ENCODE measurements at places on chromosomes 1 and 21.

- DNase-seq = no peak
These were observed 47.3 kb downstream of the KMO start for GRCh38 chr1:241579434-241579833.

- no peak for DNase-seq
These were observed 33.8 kb upstream of the EYA3 start for GRCh38 chr1:28122183-28122582.

DNA sequence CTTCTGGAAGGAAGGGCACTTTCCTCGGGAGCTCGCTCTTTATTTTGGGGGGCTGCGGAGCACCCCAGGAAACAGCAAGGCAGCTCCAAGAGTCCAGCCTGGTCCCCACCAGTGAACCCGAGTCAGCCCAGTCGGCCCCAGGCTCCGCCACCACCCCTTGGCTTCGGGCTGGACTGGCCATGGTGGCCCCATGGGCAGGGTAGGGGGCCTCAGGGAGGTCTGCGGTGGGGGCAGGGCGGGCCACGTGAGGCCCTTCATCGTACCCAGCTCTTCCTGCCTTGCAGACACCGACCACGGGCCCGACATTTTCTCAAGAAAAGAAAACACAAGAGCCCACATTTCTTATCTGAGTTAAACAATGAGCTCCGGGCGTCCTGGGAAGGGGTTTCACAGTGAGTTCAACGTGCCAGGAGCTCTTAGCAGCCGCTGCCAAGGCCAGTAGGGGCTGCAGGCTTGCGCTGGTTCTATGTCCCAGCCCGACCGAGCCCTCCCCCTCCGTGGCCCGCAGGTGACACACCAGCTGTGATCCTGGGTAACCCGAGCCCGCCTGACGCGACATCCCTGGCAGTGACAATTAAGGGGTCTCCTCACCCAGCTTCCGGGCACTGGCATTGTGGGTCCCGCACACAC lies 66.2 kb downstream of the PRDM16 start:
- no peak for DNase-seq

DNA sequence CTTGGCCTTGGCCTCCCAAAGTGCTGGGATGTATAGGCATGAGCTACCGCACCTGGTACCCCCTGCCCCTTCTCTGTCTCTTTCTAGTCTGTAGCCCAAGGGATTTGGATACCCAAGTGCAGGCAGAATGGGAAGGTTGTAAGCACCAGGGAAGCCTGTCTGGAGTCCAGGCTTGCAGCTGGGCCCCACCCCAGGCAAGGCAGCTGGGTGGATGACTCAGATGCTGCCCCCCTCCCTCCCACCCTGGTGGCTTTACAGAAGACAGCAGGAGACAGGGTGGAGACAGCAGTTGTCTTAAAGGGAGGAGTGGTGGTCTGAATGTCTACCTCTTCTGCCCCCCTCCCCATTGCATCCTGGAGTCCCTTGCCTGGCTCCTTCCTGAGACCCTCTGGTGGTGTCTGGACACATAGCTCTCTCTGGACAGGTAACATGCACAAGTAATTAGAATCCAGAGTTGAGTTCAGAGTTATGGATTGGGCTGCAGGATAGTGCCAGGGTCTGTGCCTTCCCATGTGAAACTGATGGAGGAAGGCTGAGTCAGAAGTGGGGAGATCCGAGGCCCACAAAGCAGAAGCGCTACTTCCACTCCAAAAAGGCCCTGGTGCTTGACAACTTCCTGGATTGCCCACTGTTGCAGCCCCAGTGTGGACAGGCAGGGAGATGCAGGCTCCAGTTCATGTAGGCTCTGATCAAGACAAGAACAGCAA lies 5.1 kb downstream of the LMNA start:
- no peak for DNase-seq

GRCh38 chr1:107430540-107431228 lies 289.8 kb downstream of the NTNG1 start:
- peak; percentile 1 for DNase-seq

DNA sequence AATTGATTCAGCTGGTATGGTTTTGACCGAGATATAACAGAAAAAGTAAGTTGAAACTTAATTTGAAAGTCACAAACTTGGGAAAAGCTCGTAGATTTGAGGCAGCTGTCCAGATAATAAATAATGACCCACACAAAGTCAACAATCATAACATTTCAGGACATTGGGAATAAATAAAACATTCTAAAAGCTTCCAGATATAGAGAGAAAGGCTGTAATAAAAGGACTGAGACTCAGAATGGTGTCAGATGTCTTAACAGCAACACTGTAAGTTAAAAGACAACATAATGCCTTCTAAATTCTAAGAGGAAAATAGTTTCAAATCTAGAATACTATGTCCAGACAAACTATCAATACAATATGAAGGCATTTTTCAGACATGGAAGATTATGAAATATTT lies 163.3 kb downstream of the CDC42BPA start:
- no peak for DNase-seq

DNA sequence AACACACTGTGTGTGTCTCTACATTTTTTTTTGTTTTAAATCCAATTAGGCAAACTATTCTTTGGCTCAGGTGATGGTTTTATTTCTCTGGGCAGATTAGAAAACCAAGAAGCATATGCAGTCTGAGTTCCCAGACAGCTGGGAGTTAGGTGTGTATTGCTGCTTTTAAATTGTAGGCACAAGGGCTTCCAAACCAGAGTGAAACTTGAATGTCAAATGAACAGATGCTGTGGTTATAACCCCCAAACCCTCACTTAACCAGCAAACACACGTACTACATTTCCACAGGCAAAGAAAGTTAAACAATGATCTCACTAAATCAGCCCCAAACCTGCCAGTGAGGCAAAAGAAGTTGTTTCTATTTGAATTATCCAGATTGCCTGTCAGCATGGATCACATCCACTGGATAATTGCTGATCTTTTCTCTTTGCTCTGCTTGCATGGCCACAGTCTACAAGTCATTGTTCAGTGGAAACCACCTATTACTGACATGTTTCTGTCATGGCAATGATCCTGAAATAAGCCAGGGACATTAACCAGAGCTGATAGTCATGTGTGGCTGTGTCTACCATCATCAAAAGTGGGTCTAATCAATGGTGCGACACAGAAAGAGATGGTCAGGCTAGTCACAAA lies 576.5 kb upstream of the PLXNA2 start:
- no peak for DNase-seq

- no peak for DNase-seq
These were observed 18.4 kb downstream of the PIGK start for GRCh38 chr1:77200806-77201205.

DNA sequence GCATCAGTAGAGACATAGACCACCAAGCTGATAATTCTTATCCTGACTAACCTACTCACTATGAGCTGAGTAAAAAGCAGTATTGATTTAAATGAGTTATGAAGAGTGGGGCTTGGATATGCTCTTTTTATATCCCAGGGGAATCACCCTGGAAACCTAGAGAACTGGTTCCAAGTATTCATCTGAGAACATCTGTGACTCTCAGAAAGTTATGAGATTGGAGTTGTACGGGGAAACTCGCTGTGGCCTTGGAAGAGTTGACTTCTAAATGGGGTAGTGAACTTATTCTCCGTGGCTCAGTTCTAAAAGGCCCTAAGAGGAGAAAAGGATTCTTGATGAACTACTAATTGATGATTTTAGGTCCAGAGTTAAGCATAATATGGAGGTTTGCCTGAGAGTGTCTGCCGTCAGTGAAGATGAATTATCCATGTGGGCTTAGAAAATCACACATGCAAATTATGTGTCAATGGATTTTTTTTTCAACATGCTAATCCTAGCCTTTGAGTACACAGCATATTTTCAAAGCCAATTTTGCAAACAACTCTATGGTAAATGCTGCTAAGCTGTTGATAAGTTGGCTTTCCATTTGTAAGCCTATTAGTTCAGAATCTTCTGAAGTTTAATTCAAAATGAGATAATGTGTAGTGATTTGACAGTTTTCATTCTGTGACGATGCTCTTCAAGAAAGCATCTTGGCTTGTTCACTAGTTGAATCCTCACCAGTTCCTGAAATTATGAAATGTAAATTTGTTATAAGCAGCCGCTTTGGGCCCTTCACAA lies 122.7 kb downstream of the FGGY start:
- DNase-seq = no peak

DNA sequence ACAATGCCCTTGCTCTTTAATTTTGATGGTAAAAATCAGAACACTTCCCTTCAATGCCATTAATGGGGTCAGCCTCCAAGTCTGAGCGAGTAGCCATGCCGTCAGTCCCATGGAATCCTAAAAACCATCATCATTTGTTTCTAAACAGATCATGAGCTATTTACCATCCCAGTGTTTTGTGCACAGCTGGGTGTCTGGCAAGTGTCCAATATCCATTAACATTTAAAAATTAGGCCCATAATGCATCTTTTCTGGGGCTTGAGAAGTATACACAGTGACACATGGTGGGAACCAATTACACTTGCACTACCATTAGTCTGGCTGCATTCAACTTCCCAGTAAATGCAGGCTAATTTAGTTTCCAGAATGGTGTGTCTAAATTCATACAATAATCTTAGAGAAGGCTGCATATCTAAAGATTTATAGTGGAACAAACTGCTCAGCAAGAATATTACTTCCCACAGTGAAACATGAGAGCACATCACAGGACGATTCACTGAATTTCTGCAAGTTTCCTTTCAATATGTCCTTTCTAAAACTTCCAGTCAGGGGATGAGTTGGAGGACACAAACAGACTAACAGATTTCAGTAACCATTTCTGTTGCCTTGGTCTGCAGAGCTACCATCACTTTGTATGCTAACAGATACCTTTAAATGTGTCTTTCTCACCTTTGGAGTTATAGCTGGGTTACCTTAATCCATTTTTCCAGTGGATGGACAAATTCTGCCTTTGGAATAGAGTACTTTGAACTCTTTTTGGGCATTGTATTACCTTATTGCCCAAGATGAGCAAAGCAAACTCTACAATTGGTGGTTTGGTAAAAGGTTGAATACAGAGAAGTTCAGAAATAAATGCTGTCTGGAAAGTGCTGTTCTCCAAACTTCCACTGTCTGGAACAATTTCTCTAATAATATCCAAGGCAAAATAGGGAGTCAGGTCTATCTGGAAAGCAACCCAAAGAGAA lies 258.0 kb downstream of the PTBP2 start:
- DNase-seq = no peak

GRCh38 chr1:24978383-24979032 lies 48.4 kb upstream of the RUNX3 start:
- DNase-seq = no peak

- DNase-seq = no peak
These were observed 200.2 kb downstream of the APP start for GRCh38 chr21:25970254-25970930.

GRCh38 chr1:96425382-96426129 lies 296.0 kb upstream of the PTBP2 start:
- DNase-seq = no peak

DNA sequence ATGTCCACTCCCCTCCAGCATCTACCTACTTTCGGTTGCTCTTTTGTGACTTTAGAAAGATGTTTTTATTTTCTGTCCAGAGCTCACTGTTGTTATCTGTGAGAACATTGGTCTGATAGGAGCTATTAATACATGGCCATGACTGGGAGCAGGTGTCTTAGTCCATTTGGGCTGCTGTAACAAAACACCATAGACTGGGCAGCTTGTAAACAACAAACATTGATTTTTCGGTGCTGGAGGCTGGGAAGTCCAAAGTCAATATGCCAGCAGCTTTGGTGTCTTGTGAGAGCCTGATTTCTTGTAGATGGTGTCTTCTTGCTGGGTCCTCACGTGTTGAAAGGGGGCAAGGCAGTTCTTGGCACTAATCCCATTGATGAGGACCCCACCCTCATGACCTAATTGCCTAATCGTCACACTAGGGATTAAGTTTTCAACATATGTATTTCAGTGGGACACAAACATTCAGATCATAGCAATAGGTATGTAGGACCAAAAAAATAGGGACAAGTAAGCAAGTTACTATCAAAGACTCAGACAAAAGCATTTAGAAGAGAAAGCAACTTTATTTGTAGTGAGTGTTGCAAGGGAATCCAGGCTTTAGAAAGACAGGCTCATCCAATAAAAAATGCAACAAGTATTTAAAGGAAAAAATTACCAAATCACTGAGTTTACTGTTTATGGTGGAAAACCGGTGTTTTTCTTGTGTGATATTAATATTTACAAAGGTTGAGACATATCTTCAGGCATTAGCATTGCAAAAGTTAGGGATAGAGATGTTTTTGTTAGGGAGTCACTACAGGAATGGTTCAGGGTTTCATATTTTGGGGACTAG lies 55.2 kb upstream of the WDR26 start:
- no peak for DNase-seq

GRCh38 chr21:41226853-41227252 lies 58.9 kb downstream of the BACE2 start:
- DNase-seq = no peak

DNA sequence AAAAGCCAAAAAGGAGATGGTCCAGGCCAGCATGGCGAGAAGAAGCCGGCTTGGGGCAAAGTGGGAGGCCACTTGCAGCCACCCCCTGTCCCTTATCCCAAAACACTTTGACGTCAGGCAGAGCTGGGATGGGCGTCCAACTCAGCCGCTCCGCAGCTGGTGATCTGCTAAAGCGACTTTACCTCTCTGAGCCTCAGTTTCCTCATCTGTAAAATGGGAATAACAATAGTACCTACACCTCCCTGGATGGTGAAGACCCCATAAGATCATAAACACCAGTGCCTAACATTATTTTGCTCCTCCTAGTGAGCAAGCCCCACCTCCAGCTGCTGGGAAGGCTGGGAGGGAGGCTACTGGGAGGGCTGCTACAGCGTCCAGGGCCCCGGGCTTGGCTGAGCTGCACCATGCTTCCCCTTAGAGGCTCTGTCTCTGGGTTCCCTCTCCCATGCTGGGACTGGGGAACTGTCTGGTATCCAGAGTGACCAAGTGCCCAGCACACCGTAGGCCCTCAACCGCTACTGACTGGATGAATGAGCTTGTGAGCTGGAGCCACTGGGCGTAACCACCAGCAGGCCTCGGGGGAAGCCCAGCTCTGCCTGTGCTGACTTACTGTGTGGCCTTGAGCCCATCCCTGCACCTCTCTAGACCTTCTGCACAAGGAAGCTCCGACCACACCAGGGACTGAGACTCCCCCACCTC lies 18.3 kb downstream of the IFFO2 start:
- no peak for DNase-seq

- DNase-seq = no peak
These were observed 104.8 kb downstream of the GDAP2 start for GRCh38 chr1:117824616-117825015.

- DNase-seq = no peak
These were observed 3.6 kb upstream of the PRRX1 start for GRCh38 chr1:170660281-170660713.

DNA sequence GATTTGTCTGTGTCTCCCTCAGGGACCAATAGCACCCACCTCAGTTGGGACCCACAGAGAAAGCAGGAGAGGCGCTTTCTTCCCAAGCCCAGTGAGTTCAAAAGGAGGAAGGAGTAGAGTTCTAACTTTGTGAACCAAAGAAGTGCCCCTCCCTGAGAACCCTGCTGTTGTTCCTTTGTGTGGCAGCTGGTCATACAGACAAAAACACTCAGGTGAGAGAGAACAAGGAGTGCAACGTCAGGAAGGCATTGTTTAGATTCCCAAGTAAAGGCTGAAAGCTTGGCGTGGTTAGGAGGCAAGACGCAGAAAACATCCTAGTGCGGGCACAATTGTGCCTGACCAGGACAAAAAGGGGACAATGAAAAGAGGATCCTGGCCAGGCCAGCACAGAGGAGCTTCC lies 654.6 kb downstream of the KIF26B start:
- DNase-seq = no peak

All from stimulated activated CD4-positive, alpha-beta T cell treated with anti-CD3 and anti-CD28 coated beads, Interleukin-12 subunit alpha, Interleukin-12 subunit beta, amount 100 ng/mL, for 24 hours (primary cell).